Stimulated activated CD8-positive, alpha-beta memory T cell treated with anti-CD3 and anti-CD28 coated beads, Interleukin-15, amount 100 ng/mL, for 48 hours (primary cell): ENCODE measurements at places on chromosomes 1 and 21.

GRCh38 chr1:150545486-150546032 lies 3.6 kb upstream of the ADAMTSL4 start:
- no peak for DNase-seq

- no peak for DNase-seq
Measured at GRCh38 chr1:61604261-61604660, 120.7 kb downstream of the TM2D1 start.

GRCh38 chr1:47396671-47397196 lies 19.4 kb upstream of the FOXE3 start:
- no peak for DNase-seq

DNA sequence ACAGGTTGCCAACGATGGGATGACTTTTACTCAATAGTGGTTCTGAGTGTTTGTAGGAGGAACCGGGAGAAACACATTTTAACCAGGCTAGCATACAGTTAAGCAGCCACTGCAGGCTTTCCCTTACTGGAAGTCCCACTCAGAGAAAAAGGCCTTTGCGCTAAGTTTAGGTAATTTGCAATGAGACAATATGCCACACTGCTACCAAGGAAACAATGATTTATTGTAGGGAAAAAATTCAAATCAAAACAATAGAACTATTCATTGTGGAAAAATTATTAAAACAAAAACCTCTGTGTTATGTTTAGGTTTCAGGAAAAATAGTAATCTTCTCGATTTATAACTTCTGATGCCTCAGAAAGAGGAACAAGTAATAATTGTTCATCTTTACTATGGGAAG lies 51.4 kb upstream of the CR2 start:
- DNase-seq: no peak

GRCh38 chr1:5502311-5503194 lies 489.7 kb downstream of the NPHP4 start:
- no peak for DNase-seq

DNA sequence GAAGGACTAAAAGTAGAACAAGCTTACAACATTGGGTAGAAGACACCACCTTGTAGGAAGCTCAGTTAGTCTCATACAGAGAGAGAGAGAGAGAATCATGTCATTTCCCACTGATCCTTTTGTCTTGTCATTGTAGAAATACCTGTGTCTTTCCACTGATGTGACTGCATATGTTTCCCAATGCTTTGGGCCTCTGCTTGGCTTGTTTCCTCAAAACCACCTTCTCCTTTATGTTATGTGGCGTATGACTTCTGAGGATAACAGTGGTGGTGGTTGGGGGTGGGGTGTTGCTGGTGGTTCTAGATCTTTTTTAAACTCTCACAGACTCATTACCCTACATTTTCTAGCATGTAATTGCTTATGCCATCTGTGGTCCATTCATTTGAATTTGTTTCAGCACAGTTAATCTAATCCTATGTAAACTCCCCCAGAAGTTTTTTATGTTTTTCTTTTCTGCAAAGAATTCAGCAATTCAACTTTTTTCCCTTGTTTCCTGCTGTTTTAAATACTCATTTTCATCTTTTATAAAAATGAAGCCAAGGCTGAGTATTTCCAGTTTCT lies 9.3 kb downstream of the RGL1 start:
- no peak for DNase-seq

DNA sequence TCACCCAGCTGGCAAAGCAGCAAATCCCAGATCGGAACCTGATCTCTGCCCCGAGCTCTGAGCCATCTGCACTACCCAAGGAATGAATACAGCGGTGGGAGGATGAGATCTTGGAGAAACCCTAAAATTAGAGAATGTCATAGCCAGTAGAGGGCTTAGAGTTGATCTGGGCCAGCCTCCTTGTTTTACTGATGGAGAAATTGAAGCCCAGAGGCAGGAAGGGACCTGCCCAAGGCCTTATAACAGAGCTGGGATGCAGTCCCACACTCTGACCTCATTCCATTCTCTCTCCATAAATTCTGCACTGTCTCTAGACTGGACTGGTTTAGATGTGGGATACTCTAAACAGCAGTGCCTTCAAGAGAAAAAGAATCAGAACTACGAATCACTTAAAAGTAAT lies 4.8 kb upstream of the SFN start:
- DNase-seq: no peak

DNA sequence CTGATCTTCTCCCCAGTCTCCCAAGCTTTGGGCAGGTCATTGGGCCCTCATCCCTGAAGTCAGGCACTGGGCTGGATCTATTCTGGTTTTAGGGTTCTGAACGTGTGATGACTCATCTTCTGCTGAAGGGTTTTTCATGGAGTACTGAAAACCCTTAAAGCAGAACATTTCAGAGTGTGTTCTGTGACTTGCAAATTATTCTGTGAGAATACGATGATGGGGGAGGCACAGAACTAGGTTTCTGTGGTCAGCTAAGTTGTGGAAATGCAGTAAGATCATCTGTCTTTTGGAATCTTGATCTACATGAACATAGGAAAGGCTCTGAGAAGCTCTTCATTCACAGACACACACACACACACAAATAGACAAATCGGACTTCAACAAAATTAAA lies 46.2 kb downstream of the NAV1 start:
- DNase-seq: no peak

DNA sequence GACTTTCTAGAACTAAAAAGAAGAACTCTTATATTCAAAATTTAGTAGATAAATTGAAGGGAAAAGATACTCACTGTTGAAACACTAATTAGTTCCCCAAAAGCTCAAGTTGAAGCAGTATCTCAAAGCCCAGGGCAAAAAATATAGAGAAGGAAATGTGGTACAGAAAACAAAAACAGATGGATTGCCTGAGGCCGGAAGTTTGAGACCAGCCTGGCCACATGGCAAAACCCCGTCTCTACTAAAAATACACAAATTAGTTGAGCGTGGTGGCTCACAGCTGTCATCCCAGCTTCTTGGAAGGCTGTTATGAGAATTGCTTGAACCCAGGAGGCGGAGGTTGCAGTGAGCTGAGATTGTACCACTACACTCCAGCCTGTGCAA lies 36.0 kb downstream of the FAM177B start:
- no peak for DNase-seq

GRCh38 chr1:3640121-3640837 lies 9.6 kb downstream of the WRAP73 start:
- no peak for DNase-seq

GRCh38 chr1:4027492-4028138 lies 127.5 kb upstream of the C1orf174 start:
- no peak for DNase-seq

DNA sequence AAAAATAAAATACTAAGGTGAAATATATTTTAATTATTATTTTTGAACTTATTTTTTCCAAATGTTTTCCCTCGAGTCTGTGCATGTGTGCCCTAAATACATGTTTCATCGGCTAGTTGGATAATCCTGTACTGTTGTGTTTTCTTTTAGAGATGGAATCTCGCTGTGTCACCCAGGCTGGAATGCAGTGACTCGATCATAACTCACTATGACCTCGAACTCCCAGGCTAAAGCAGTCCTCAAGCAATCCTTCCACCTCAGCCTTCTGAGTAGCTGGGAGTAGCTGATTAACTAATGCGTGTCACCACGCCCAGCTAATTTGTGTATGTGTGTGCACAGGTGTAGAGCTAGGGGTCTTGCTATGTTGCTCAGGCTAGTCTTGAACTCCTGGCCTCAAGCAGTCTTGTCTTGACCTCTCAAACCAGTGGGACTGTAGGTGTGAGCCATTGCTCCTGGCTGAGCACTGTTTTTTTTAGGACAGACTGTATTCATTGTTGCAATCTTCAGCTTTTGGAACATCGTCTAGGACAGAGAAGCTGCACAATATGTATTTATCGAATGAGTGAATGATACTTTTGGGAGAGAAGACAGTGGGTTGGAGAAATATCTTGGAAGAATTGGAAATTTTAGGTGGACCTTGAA lies 4.8 kb upstream of the TMCO1 start:
- no peak for DNase-seq

DNA sequence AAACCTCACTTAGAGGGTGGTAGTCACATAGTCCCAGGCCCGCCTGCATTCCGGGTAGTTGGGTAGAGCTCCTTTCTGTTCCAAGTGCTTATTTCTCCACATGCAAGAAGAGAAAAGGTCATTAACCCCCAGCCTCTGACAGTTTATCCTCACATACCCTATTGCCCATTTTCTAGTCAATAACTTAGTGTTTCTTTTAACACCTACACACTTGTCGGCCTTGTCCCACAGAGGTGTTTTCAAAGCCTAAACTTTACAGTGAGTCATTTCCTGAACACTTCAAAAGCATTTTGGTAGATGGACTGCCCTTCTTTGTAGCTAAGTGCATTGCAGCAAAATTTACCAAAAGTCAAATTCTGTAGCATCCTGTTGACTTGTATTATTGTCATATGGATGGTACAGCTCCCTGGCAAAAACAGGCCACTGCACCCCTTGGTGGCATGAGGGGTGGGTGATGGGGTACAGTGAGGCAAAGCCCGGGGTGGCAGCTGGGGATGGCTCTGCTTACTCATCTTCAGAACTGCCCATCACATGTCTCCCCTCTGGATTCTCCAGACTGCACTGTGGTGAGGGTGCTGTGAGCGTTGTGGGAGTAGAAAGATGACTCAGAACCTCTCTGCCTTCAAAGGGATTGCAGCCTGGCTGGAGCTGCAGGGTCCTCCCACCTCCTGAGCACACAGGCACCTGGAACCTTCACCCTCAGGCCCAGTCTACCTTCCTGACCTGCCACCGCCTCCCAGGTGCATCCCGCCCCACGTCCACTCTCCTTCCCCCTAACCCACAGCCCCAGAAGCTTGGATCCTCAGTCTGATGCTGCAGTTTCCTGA lies 45.8 kb upstream of the DMRTB1 start:
- peak; percentile 59 for DNase-seq

GRCh38 chr1:96079581-96079980 lies 642.0 kb upstream of the PTBP2 start:
- no peak for DNase-seq

- DNase-seq: no peak
Measured at GRCh38 chr1:218620956-218621355, 275.8 kb downstream of the TGFB2 start.

GRCh38 chr1:35857830-35858229 lies 25.2 kb upstream of the AGO1 start:
- no peak for DNase-seq

DNA sequence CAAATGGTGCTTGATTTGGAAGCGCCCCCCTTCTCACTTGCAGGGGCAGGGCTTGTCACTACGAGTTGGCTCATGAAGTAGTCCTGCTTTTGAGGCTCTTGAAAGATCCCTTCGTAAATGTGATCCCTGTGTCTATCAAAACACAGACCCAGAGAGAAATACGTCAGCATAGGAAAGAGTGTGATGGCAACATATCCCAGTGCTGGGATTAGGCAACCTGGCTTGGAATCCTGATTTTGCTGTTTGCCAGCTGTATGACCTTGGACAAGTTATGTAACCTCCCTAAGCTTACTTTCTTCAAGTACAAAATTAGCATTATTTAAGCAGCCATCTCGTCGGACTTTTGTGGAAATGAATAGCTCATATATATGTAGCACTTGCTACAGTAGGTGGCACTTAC lies 228.4 kb downstream of the ATG4C start:
- DNase-seq: no peak

DNA sequence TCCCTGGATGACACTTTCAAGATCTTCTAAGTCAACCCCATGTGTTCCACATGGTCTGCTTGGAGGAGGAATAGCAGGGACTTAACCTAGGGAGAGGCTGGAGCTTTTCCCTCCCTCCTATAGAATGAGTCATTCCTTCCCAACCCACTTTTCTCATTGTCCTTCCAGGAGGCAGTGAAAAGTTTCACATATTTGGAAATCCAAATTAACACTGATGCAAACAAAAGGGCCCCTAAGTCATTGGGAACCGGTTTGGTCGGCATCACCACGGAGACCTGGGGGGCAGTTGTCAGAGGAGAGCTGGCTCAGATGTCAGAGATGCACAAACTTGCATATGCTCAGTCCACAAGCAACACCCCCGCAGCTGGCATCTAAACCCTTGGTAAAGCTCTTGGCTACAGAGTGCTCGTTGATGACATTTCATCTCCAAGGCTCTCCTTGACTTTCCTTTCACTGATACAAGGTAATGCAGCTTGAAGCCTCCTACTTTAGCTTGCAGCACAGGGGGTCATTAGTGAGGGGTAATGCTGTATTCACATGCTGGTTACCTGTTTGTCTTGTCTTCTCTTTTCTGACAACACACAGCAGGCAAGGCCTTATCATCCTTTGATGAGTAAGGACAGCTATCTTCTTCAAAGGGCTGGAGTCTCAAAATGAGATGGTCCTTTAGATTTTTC lies 12.3 kb upstream of the LRRC8D start:
- DNase-seq: no peak

- no peak for DNase-seq
Measured at GRCh38 chr1:163290025-163290640, 31.6 kb upstream of the NUF2 start.

GRCh38 chr1:2981981-2982614 lies 39.2 kb upstream of the ACTRT2 start:
- DNase-seq: no peak

- DNase-seq: no peak
Measured at GRCh38 chr1:94606471-94606870, 64.9 kb upstream of the F3 start.

GRCh38 chr1:111876631-111877030 lies 112.8 kb downstream of the KCND3 start:
- no peak for DNase-seq

DNA sequence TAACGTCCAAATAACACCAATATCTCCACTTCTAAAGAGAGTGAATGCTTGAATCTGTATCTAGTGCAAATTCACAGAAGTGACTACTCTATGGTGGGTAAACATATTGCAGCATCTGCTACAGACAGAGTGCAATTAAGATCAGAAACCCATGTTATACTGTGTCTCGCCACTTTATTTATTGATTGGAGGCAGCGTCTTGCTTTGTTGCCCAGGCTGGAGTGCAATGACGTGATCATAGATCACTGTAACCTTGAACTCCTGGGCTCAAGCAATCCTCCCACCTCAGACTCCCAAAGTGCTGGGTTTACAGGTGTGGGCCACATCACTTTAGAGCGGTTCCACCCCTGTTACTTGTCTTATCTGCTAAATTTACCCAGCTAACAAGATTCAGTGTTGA lies 57.0 kb downstream of the HLCS start:
- DNase-seq: no peak

DNA sequence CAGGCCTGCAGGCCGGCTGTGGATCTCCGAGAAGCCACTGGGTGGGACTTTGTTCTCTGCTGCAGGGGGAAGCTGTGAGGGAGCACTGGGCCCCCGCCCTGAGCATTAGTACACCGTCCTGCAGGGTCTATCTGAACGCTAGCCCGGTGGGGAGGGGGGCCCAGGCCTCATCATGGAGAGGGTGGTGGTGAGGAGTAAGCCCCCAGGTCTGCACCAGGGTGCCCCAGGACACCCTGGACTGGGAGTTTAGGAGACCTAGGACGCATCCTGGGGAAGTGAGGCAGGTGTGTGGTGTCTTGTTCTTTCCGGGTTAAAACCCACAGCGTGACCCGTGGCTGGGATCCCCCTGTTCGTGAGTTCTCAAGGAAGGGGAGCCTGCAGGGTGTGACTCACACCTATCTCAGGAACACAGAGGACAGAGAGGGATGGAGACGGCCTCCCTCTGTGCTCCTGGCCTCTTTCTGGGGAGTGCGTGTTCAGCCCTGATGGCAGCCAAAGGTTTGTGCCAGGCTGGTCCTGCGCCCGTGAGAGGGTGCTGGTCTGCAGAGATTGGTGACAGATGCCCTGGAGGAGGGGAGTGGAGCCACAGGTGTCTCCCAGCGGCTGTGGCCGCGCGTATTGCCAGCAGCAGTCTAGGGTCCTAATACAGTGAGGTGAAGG lies 44.8 kb downstream of the AGPAT3 start:
- DNase-seq: no peak
